Fibroblast of gingiva (primary cell): ENCODE measurements at places on chromosomes 5 and 9.

- no peak for DNase-seq
Observed at GRCh38 chr9:133060417-133060841, 1.4 kb upstream of the CEL start.

DNA sequence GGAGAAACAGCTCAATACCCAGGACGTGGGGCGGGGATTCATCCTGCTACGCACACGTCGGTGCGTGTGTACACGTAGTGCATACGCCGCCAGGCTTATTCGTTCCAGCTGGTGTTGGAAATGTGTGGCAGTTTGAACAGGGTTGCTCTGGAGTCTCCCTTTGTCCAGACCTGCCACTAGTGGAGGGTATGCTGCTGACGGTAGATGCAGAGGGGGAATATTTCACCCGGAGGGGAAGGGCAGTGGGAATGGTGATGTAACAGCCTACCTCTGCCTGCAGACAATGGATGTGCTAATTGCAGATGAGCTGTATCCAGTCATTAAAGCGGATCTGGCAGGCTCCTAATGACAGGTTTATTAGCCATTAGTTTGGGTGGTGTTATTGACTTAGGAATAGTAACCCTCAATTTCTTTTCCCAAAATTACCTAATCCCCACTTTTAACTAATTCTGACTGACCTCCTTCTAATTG, 142.7 kb downstream of the PAX5 start:
- DNase-seq: no peak

GRCh38 chr9:81787747-81788632, 98.6 kb upstream of the TLE1 start:
- peak; percentile 96 for DNase-seq

- no peak for DNase-seq
Observed at GRCh38 chr9:111023128-111023527, 15.1 kb downstream of the LPAR1 start.

DNA sequence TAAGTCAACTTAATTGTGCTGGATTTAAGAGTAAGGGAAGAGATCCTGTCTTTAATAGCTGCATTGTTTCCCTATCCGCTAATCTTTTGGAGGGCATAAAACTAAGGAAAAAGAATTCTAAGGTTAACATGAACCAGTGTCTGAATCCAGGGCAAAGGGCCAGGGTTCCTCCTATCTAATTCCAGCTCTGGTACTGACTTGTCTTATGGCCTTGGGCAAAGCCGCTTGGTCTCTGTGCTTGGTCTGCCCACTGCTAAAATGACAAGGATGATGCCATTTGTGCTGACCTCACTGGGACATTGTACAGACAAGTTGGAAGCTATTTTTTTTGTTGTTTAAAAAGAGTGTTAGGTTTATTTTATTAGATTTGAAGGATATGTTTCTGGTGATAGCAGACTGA, 334.7 kb upstream of the PIK3R1 start:
- no peak for DNase-seq

- DNase-seq: no peak
Observed at GRCh38 chr9:21056931-21057330, 20.8 kb downstream of the IFNB1 start.

DNA sequence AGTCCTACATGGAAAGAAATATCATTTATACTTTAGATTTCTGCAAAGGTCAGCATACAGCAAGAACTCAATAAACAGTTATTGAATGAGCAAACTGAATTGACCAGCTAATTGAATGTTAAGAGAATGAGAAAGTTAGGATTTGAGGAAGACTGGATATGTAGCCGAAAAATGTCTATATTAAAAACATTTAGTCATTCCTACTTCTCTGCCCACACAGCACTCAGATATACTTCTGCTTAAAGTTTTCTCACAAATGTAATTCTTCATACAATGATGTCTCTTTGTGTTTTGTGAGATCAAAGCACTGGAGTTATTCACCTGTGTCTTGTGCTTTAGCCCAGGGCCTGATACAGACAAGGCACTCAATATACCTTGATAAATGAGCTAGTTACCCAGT, 188.6 kb downstream of the PARP8 start:
- no peak for DNase-seq

DNA sequence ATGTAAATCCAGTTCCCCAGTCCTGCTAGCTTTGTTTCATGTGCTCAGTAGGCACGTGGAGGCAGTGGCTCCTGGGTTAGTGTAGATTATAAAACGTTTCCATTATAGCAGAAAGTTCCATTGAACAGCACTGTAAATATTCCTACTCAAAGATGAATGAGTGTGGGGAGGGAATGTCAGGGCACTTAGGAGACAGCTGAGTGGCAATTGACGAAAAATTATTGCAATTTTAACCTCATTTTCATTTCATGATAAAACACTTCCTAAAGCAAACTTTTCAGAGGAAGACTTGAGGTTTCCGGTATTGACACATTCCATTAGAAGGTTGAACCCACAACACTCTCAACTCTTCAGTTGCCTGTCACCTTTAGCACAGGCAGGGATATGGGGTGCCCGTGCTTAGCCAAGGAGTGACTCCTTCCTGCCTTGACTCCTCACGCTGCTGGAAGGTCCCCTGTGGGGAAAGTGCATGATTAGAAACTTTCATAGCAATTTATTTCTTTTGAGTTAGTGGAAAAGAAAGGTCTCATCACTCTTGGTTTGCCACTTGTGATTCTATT, 41.2 kb downstream of the SLC46A2 start:
- no peak for DNase-seq

DNA sequence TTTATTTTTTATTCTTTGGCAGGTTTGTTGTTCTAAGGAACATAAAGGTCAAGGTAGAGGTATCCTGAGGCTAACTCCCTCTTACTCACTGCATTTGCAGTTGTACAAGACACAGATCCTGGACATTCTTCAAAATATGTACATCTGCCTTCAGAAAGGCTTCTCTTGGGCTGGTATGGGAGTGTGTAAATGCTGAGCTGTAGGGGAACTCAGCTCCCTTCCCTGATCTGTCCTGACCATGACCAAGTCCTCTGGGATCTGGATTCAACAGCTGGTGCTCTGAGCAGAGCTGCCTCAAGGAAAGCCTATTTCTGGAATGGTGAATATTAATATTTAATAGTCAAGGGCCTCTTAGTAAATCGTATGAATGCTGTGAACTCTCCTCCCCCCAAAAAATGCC, 117.4 kb downstream of the PRKACG start:
- no peak for DNase-seq

- peak; percentile 21 for DNase-seq
Observed at GRCh38 chr9:35962126-35962906, 4.4 kb upstream of the OR2S2 start.

DNA sequence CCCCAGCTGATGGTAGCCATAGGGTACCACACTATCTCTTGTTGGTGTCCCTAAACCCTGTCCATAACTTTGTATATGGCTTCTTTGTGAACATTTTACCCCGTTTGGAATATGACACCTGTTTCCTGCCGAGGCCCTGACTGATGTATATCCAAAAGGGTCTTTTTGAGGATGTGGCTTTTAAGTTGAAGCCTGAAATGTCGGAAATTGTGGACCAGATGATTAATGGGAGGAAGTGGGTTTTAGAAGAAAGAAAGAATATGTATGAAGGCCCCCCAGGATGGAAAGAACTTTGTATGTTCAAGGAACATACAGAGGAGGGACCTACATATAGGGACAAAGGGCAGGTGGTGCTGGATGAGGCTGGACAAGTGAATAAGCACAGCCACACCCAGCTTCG, 16.7 kb upstream of the TNFSF8 start:
- DNase-seq: no peak

DNA sequence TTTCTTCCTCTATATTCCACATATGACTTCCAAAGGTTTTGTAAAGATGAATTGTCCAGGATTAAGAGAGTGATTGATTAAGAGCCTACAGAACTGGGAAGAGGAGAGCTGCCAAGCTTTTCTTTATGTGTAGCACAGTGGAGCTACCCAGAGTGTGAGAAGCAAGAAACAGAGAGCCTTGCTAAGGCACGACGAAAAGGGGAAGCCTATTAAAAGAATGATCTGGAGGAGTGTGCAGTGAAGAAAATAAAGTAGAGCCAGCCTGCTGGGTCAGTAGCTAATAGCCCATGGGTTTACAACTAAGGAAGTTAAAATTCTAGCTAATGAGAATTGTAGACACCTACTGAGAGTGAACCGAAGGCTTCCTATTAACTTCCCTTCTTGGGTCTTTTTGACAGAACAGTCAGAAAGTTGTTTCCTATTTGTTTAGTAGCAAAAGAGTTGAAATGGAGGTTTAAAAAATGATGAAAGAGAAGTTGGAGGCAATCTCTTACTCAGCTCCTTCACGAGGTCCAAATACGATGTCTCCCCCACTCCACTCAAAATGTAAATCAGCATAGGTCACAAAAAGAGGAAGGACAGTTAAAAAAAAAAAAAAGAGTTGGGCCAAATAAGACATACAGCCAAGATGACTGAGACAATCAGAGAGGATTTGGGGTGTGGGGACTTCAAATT, 957 bp upstream of the PRR16 start:
- no peak for DNase-seq

GRCh38 chr5:180376511-180376910, 23.4 kb upstream of the GFPT2 start:
- no peak for DNase-seq

- no peak for DNase-seq
Observed at GRCh38 chr5:57855831-57856230, 373.2 kb upstream of the ACTBL2 start.

- no peak for DNase-seq
Observed at GRCh38 chr5:125152044-125152443, 405.6 kb upstream of the ZNF608 start.

- no peak for DNase-seq
Observed at GRCh38 chr5:77498952-77499351, 6.8 kb upstream of the WDR41 start.

DNA sequence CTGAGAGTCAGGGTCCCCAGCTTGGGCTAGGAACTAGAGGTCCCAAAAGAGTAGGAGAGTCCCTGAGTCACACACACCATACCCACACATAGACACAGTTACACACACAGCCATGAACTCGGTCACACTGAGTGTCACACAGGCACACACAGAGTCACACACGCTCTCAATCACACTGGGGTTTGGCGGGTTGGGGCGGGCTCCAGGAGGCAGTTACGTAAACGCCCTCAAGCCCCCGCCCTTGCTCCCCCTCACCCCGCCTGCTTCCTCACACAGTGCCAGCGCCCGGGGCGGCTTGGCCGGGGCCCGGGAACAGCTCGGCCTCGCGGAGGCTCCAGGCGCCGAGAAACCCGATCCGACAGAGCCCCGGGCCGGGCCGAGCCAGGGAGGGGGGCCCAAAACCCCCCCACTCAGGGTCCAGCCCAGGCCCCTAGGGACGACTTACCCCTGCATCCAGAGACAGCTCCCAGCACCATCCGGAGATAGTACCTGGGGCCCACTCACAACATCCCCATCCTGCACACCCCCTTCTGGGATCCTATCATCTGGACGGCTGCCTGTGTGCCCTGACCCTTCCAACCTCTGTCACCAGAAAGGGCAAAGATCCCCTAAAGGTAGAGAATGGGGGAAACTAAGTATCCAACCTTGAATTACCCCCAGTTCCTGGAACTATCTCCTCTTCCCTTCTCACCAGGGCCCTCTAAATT, 3.5 kb upstream of the CNTFR start:
- peak; percentile 30 for DNase-seq

DNA sequence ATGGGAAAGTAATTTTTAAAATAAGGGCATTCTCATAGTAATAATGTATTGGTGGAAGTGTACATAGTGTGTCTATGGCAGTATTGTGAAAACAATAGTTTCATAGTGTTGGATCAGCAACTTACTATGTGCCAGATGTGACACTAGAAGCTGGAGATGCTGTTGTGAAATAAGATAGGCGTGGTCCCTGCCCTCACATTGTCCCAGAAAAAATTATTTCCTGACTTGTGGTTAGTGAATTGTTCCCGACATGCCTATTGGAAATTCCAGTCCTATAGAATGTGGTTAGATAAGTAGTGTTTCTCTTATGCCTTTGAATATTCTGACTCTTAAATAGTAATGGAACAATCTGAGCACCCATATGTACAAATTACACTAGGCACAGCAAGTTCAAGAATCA, 55.3 kb upstream of the MTAP start:
- DNase-seq: peak; percentile 61

GRCh38 chr5:172901012-172901780, 58.0 kb upstream of the RPL26L1 start:
- peak; percentile 68 for DNase-seq

GRCh38 chr9:36169708-36170107, 520 bp downstream of the CCIN start:
- DNase-seq: no peak

- peak; percentile 92 for DNase-seq
Observed at GRCh38 chr9:114895521-114895991, 34.8 kb downstream of the TNFSF8 start.

DNA sequence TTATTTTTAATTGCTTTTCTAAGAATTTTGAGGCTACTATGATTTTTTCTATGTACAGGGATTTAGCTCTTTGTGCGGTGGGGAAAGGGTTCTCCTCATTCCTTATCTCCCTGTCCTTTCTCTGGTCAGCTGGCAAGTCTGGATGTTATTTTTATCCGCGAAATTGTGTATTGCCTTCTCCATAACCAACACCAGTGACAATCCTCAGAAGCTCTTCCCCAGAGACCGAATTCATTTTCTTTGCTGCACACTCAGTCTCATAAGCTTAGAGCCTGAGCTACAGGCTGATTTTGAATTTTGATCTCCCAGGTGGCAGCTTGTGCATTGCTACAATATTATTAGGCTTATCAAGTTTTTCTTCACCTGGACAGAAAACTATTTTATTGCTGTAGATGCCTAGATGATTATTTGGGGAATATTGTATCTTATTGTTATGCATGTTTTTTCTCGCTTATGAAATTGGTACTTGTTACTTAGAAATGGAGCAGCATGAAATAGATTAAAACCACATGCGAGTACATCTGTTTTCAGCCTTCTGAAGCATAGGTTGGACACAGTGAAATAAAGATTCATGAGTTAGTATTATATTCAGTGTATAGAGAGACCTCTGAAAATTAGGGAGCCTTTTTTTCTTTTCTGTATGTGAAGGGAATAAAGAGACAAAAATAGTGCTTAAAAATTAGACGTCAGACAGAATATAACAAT, 27.3 kb downstream of the CPEB4 start:
- DNase-seq: peak; percentile 44

DNA sequence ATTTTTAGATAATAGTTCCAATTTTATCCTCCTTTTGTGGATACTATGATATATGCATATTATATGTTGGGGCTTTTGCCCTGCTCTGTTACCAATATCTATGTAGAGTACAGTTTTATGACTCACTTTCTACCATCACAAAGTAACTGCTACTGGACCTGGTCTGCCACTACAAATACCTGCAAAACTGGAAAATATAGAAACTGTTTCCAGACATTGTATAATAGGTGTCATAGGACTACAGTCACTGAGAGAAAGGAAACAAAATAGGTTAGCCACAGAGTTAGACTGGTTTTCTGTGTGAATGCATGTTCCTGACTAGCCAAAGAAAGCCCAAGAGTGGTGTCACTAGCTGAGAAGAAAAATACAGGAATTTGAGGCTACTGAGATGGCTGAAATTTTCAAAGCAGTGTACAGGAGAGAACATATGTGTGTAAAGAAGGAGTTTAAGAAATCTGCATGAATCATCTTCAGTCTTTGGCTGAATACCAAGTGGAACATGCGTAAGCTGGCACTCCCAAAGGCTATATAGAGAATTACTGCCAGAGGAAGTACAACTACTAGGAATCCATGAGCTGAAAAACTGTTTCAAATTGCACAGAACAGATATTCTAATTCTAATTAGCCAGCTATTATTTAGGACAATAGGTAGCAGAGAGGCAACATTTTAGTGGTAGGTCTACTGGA, 29.0 kb upstream of the FAM174A start:
- DNase-seq: peak; percentile 91

GRCh38 chr5:170112876-170113521, 7.3 kb downstream of the FOXI1 start:
- no peak for DNase-seq
